ENCODE measurements at places on chromosomes 2 and 18.

DNA sequence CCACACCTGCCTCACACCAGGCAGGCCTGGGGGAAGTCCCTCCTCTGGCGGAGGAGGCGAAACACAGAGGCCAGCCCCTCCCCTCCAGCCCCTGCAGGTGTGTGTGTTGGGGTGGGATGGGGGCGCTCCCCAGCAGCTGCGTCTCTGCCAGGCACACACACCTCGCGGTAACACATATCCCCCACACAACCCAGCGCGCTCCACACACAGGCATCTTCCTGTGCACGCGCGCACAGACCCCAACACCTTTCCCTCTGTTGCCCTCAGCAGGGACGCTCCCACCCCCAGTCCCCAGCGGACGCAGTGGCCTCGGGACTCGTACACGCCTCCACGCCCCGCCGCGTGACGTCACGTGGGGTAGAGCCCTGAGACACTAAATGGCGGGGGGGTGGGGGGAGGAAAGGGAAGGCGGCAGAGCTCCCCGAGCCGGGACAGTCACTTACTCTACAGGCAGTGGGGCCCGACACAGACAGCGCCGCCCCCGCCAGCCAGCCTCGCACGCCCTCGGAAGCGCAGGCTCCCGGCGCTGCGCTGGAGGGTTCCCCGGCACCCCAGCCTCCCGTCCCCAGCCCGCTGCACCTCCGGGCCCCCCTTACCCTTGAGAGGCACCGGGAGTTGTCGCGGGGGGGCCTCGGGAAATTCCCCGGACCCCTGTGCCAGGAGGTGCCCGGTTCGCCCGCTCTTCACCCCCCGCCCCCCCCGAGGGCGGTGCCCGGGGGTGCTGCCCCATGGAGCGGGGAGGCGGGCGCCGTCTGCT lies at the start of gene WNT10A:
Gene WNT10A, plus strand, starts transcription at position 751 of the 757 bp plus-strand sequence. CDS start 144 bp downstream, outside the sequence.
- no peak for DNase-seq

GRCh38 chr2:110114831-110115255 lies 779 bp downstream of the MALL start:
- no peak for DNase-seq

DNA sequence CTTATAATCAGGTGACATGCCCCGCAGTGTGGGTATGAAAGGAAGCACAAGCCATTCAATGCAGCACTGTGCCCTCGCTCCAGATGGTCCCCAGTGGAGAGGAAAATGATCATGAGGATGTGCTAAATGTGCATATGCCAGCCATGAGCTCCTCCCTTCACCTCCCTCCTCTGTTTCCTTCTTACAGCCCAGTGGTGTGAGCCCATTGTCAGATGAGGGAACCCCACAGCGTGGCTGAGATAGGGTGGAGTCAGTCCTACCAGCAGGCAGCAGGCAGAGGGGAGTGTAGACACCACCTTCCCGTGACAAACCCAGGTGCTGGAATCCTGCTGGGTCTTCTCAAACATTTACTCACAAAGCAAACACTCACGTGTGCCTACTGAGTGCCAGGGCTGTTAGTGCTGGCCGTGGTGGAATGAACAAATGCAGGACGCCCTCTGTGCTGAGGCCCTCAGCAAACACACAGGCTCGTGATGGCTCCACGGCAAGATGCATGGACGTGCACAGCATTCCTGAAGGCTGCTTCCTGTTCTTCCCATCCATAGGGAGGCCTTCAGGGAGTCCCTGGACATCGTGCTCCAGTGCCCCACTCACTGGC lies 181.7 kb upstream of the TPO start:
- peak; percentile 97 for DNase-seq

- no peak for DNase-seq
These were observed 86.9 kb downstream of the ATAD2B start for GRCh38 chr2:23839919-23840578.

DNA sequence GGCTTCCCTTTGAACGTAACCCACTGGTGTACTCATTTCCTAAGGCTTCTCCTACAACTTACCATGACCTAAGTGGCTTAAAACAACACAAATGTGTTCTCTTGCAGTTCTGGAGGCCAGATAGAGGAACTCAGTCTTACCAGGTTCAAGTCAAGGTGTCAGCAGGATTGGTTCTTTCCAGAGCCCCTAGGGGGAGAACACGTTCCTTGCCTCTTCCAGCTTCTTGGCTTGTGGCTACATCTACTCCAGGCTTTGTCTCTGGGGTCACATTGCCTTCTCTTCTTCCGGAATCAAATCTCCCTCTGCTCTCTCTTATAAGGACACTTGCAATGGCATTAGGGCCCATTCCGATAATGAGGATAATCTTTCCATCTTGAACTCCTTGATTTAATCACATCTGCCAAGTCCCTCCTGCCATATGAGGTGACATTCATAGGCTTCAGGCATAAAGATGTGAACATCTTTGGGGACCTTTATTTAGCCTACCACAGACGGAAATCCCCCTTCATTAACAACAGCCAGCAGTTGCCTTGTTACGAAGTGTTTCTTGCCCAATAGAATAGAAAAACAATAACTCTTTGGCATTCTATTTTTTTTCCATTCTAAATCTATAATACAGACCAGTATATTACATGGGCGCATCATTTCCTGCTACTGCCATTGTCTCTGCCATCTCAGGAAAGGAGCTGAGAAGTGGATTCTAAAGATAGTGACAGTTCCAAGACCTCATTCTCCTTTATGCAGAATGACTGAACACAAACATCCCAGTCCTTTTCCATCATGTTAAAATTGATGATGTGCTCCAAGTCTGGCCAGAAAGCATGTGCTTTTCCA lies 362.0 kb downstream of the ZNF521 start:
- no peak for DNase-seq

GRCh38 chr2:187404431-187405110 lies 43.5 kb downstream of the CALCRL start:
- no peak for DNase-seq

GRCh38 chr2:5394223-5394622 lies 298.0 kb upstream of the SOX11 start:
- no peak for DNase-seq

DNA sequence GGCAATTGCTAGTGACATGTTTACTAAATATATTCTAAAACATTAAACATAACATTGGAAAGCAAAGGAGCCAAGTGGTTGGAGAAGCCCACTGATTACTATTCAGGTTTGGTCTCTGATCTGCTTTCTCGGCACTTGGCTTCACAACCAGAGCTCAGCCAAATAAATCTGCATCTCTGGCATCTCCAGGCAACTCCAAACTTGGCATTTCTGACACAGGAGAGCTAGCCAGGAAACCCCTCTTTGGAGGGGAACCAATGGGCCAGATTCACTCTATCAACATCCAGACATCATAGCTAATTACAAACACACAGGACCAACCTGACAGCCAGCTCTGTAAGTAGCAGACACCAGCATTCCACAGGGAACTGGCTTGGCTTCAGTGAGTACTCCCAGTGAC lies 150.3 kb upstream of the ETAA1 start:
- DNase-seq = no peak

GRCh38 chr2:189312211-189312610 lies 129.1 kb upstream of the WDR75 start:
- DNase-seq = no peak

DNA sequence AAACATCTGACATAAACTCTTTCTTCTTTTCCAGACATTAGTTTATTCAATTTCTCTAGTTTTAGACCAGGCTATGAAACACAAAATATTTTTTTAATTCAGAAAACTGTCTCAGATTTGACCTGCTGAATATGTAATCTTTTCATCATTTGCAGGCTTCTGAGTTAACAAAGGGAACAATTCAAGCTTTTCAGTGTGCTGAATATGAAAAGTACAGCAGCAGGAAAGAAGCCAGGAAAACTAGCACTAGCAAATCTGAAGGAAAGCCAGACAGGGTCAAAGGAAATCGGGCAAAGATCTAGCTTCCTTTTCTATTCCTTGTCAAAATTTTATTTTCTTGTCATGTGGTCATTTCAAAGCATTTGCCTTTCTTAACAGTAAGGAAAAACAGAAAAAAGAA lies 35.3 kb downstream of the ACVR1C start:
- no peak for DNase-seq

DNA sequence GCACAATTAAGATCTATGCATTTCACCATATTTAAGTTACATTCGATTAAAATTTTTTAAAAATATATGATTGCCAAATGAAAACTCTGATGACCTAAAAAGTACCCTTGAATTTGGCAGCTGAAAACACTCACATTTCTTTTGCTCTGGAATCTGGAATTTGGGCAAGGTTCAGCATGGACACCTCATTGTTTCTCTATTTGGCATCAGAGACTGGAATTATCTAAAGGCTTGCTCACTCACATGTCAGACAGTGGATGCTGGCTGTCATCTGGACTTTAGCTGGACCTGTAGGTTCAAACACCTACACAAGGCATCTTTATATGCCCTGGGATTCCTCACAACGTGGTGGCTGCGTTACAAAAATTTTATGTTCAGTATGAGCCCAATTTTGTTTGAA lies 16.1 kb downstream of the MBOAT2 start:
- DNase-seq = no peak

GRCh38 chr18:42872838-42873237 lies 242.6 kb downstream of the RIT2 start:
- no peak for DNase-seq

GRCh38 chr2:49837561-49838293 lies 683.4 kb upstream of the FSHR start:
- DNase-seq = no peak

- no peak for DNase-seq
These were observed 798.9 kb upstream of the PIK3C3 start for GRCh38 chr18:41155910-41156851.

DNA sequence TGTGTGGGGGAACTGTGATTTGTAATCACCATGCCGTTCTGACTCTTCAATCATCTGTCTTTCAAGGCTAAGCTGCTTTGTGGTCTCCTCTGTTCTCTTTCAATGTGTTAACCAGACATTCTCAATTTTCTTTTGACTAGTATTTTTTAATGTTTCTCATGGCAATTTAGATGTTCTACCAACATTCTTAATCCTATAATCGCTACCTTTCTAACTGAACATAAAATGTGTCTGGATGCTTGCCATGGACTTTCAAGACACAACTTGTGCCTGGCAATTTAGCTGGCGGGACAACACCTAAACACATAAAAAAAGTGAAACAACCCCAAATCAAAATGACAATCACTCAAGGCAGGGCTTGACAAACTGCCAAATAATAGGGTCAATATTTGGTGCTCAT lies 135.0 kb upstream of the ACKR3 start:
- no peak for DNase-seq

DNA sequence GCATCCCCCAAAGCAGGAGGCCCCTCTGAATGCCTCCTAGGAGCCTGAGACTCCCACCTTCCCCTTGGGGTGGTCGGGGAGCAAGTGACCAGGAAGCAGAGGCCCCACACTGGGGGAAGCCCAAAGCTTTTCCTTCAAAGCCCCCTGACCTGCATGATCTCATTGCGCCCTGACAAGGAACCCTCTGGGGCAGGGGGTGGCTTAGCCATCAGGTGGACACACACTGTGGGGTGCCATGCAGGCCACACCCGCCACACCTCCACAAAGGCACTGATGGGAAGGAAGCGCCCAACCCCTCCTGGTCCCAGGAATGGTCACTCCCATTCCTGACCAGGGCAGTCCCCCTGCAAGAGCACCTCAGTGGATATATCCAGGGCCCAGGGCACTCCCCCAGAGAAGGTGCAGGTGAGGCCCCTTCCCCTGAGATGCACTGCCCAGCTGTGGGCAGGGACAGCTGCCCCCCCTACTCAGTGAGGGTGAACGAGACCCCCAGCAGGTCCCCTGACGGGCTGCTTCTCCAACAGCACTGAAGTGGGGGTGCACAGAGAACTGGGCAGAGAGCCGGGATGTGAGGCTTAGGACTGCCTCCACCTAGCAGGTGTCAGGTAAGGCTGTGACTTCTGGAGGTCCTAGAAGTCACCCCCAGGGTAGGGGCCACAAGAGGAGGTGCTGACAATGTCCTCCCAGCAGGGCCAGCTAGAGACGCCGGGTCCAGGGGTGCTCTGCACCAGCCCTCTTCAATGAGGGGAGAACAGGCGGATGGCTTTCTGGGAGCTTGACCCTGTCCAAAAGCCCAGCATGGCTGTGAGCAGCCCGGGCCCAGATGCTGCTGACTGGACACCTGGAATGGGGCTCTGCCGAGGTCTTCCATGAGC lies 31.5 kb downstream of the HS6ST1 start:
- DNase-seq = no peak

DNA sequence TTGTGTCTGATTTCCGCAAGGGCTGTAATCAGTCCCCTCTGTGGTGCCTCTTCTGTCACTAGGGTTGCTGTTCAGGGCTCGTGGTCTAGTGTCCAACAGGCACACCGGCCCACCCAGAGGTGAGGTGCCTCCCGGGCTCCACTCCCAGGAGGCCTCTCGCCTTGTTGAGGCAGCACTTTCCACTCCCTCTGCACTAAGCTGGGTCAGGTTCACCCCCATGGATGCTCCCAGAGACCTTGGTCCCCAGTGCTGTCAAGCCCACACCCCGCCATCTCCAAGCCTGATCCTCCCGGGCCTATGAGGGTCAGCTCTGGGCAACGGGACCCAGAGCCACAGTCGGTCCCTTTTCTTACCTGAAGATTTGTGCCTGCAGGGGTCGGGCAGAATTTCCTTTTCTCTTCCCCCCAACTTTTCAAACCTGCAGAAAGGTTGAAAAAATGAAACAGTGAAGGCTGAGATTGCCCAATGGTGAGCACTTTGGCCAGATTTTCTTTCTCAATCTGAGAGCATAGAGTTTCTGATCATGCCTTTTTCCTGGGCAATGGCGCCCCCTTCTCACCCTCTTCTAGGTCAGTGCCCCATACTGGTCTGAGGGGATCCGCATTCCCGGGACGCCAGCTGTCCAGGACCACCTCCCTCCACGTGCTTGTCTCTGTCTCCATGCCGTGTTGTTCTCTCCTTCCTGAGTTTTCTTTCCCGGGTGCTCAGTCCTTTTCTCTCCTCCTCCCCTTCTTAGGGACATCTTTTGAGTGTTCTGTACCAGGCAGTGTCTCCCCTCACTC lies 148.0 kb downstream of the ASB1 start:
- DNase-seq = no peak

DNA sequence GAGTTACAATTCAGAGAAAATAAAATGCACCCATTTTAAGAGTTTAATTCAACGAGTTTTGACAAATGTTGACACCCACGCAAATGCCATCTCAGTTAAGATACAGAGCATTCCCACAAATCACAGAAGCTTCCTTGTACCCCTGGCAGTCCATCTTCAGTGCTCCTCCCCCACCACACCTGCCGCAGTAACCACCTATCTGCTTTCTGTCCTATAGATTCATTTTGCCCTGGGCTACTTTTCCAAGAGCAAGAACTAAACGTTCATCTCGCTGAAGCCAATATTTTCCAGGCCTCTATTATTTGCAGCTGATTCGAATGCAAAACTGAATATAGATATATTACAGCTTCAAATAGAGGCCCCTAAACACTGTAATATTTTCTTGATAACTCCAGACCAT lies 13.4 kb upstream of the HPCAL1 start:
- DNase-seq = no peak

GRCh38 chr18:70229639-70230038 lies 24.2 kb upstream of the RTTN start:
- no peak for DNase-seq

DNA sequence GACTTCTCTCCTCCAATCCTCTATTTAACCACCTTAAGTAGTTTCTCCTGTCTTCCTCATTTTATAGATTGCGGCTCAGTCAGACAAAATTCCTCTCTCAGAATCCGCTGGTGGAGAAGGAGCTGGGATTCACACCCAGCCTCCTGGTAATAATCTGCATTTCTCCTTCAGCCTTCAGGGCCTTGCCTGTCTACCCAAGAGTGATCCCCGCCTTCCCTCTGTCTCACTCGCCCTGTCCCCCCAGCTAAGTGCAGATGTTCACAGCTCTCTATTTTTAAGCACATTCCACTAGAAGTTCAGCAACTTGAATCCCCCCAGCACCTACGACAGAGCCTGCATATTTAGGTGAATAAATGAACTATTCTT lies 212.5 kb upstream of the HAAO start:
- no peak for DNase-seq

Data from NCI-H748 treated with DMSO at 0.1 percent for 48 hours (cell line).